ENCODE measurements at places on chromosomes 16 and 17. TPM values are rescaled to one million over a fixed set of nuclear protein-coding genes. Genes with fewer than 3 reads are reported as not detected.

Gene HID1
- 0.37 TPM for total RNA-seq

Gene SCN4A
- total RNA-seq: 0.14 TPM

Gene SLC16A11
- 0.37 TPM for total RNA-seq

Gene SNF8
- total RNA-seq: 152 TPM

Gene NGFR
- total RNA-seq: 0.14 TPM

Gene RBL2
- 69.9 TPM for total RNA-seq

Gene CCL17
- 0.37 TPM for total RNA-seq

Gene METTL16
- 49.1 TPM for total RNA-seq

Gene CES4A
- total RNA-seq: 29.8 TPM

Gene TEKT1
- not detected for total RNA-seq

Gene SPN
- total RNA-seq: 258 TPM

Gene PRDM7
- not detected for total RNA-seq

Gene NOG
- total RNA-seq: not detected

Gene NHLRC4
- total RNA-seq: 1.3 TPM

Gene PRSS8
- not detected for total RNA-seq

Gene STAT5A
- total RNA-seq: 302 TPM

Gene SLC26A11
- 9.7 TPM for total RNA-seq

Gene TUFM
- total RNA-seq: 202 TPM

Gene SLC12A3
- total RNA-seq: not detected

Gene IL21R
- total RNA-seq: 84.2 TPM

Gene MNT
- 30.4 TPM for total RNA-seq

Gene CCDC144A
- total RNA-seq: 2.0 TPM

Gene CDRT15
- total RNA-seq: not detected

Gene HNF1B
- 5.0 TPM for total RNA-seq

Gene METTL22
- 39.0 TPM for total RNA-seq

Gene NPB
- total RNA-seq: 0.28 TPM

Gene KRTAP4-11
- not detected for total RNA-seq

Gene CTRB2
- total RNA-seq: not detected

Gene SEC14L5
- not detected for total RNA-seq

Gene SSTR5
- total RNA-seq: not detected

Data from activated T-helper 2 cell treated with anti-CD3 and anti-CD28 coated beads, Interferon-gamma antibody, Interleukin-2, Interleukin-4, amounts not matched to agents 10 μg/mL and 5 μg/mL and 100 μg/mL, durations not matched to agents 14 hours and 24 hours and 36 hours (primary cell).